ENCODE measurements at places on chromosomes 12 and 14.

- peak; percentile 55 for DNase-seq
Measured at GRCh38 chr12:29427964-29428363, 47.0 kb upstream of the ERGIC2 start.

GRCh38 chr14:22978981-22979671 lies 3.2 kb downstream of the AJUBA start:
- no peak for DNase-seq

- DNase-seq = no peak
Measured at GRCh38 chr14:68669111-68669511, 123.8 kb downstream of the ZFP36L1 start.

- DNase-seq = no peak
Measured at GRCh38 chr12:103640410-103640809, 53.3 kb downstream of the STAB2 start.

DNA sequence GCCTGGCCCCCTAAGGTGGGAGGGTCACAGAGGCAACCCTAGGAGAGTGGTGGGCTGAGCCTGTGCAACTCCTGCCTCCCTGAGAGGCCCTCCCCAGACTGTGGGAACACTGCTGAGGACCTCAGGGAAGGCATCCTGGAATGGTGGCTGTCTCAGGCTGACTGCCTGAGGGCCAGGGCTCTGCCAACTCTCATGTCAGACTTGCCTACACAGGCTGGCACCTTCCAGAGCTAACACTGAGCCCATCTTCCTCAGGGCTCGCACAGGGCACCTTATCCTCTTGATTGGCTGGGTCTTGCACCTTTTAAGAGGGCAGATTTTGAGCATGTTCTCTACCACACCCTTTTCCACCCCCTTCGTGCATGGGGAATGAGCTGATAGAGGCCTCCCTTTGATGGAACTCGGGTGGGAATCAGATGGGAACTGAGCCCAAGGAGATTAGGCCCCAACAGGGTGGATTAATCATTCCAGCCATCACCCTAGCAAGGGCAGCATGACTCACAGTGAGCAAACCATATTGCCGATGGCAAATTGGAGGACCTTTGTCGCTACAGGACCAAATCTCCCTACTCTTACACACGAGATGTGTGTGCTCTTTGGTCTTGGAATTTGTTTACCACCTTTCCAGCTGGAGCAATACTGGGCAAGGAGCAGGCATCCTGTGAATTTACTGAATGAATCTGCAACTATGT lies 702.8 kb downstream of the VRK1 start:
- DNase-seq = no peak

GRCh38 chr12:93178154-93178878 lies 199.4 kb upstream of the NUDT4 start:
- no peak for DNase-seq

- DNase-seq = no peak
Measured at GRCh38 chr14:55858604-55859003, 259.6 kb upstream of the PELI2 start.

DNA sequence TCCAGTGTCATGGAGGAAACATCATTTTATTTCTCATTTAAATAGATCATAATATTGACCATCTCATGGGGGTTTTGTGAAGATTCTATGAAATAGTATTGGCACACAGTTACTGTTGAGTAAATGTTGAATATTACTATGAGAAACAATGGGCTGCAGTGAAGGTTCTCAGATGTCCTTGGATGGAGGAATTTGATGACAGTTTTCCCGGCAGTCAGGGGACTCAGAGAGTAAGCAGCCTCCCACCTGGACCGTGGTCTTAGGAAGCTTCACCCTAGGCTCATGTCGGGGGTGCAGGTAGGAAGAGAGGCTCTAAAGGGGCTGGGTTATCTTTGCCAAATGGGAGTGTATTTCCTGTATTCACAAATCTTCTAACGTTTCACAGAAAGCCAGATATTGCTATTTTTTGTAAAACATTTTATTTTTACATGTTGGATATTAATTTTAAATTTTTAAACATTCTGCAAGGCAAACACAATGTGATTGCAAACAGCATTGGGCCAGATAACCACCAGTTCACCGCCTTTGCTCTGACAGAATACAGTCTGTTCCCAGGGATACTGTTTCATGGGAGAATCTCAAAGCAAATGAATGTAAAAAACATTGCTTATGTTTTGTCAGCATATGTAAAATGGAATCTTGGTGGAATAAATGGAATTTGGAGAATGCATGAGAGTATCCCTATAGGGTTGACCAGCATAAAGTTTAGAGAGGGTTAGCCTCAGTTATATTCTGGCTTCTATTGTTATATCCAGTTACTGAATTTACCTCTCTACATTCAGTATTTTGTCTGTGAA lies 380.8 kb upstream of the TMEM132C start:
- no peak for DNase-seq
